OCI-LY7 (cell line): ENCODE measurements at places on chromosomes 7 and 10.

GRCh38 chr10:67818323-67818722 lies 19.7 kb downstream of the DNAJC12 start:
- DNase-seq = no peak

- peak; percentile 67 for DNase-seq
Measured at GRCh38 chr7:69893906-69894305, 295.6 kb downstream of the AUTS2 start.

- DNase-seq = peak; percentile 83
Measured at GRCh38 chr7:49001610-49002033, 77.3 kb downstream of the CDC14C start.

DNA sequence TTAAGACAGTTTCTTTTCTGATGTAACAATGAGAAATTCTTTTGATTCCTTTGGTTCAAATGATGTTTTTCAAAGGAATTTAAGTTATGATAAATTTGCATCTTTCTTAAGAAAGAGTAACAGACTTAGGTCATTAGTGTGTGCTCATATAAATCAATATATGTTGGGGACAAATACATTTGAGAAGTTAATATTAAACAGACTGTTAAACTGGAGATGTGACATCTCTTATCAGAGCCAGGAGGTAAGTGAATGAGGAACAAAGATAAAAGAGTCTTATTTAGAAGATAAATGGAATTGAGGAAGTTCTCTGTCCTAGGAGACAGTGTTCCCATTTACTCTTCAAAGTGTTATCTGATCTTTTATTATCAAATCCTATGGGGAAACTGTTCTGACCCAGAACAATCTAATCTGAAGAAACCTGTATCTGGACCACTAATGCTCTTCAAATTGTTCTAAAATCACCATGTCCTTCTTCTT lies 104.8 kb upstream of the LAMB4 start:
- DNase-seq = no peak

- no peak for DNase-seq
Measured at GRCh38 chr10:66671562-66671961, 254.3 kb upstream of the LRRTM3 start.

GRCh38 chr7:101428093-101428866 lies 65.6 kb downstream of the COL26A1 start:
- no peak for DNase-seq

DNA sequence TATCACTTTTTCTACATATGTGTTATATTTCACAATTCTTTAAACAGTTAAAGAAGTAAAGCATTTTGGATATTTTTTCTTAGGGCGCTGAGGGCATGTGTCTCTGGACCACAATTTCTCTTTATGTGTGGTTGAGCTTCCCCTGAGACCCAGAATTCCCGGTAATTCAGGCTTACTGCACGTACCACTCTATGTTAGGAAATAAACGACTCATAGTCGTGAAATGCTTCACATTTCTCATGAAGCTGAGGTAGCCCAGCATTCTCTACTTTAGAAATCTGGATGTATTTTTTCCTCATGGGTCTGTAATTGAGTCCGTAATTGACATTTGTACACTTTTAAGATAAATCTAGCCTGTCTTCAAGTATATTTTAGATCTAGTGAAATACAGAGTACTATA lies 170.6 kb downstream of the FZD1 start:
- DNase-seq = no peak

GRCh38 chr10:10872035-10872673 lies 145.5 kb upstream of the CELF2 start:
- no peak for DNase-seq

DNA sequence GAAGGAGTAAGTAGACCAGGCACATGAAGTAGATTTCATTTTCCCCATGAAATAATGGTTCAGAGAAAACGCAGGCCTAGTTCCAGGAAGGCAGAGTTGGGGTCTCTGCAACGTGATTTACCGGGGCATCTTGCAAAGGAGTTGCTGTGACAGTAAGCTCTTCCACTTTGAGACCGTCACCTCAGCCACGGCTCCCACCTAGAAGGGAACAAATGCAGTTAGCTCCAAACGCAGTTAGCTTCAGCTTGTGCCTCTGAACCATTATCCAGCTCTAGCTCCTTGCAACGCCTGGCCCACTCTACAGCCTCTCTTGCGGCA lies 7.0 kb upstream of the MYO1G start:
- no peak for DNase-seq

- no peak for DNase-seq
Measured at GRCh38 chr7:130752424-130752823, 18.4 kb upstream of the KLF14 start.

GRCh38 chr10:95430231-95430951 lies 130.8 kb downstream of the SORBS1 start:
- peak; percentile 66 for DNase-seq

- DNase-seq = no peak
Measured at GRCh38 chr7:148108381-148108780, 482.2 kb upstream of the C7orf33 start.

GRCh38 chr7:33459340-33459751 lies 330.0 kb downstream of the BBS9 start:
- peak; percentile 3 for DNase-seq

- DNase-seq = no peak
Measured at GRCh38 chr10:133107442-133107841, 19.7 kb downstream of the ADGRA1 start.

DNA sequence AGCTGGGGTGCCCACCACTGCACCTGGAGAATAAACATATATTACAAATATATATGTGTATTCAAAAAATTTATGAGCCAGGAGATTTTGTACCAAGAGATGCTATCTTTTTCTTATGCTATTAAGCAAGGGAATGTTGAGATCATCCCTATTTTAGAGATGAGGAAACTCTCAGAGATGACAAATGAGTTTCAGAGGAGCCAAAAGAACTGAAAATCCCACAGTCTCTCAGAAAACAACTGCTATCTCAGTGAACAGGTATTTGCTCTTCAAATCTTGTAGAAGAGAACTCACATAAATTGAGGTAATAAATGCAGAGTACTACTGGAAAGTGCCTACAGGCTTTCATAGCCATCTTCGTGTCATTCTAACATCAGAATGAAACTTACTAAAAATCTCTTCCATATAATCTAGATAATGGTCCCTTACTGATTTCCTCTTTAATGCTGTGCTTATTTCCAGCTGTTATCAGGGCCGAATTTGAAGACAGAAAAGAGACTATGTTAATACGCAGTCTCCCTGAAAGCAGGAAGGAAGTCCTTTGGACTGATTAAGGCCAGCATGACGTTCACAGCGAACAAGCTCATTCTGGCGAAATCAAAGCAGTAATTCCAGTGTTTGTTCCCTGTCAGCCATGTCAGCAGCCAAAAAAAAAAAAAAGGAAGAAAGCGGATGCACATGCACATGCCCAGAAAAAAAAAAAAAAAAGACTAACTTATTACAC lies 29.4 kb upstream of the ANAPC16 start:
- no peak for DNase-seq

- peak; percentile 89 for DNase-seq
Measured at GRCh38 chr7:102404005-102404861, 8.1 kb downstream of the PRKRIP1 start.

GRCh38 chr7:155455132-155455693 lies 2.7 kb upstream of the EN2 start:
- no peak for DNase-seq

GRCh38 chr10:43120929-43121314 lies 17.3 kb upstream of the CSGALNACT2 start:
- DNase-seq = peak; percentile 59

DNA sequence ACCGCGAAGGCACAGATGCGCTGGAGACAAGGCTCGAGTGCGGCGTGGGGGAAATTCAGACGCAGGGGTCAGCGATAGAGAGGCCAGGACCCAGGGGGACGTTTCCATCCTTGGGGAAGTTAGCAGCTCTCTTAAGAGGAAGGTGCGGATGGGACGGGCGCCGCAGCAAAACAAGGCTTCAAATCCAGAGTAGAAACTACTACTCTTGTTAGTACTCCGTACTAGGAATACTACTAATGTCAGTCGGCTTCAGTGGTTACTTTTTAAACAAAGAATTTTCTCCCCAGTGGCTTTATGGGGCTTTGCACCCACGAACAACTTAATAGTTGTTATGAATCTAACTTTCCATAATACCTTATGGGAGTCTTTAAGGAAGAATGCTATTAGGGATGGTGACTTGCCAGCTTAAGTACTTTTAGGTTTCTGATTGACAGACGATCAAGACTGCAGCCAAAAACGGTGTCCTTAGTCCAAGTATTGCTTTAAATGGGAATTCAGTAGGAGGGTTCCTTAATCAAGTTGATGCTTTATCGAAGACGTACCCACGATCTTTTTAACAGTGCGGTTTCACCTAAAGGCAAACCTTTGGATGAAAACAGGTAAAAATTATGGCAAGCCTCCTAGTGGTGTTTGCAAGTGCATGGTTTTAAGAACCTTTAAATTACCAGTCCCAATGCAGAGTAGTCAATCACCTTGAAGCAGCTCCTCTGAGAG lies 812 bp upstream of the IDE start:
- peak; percentile 55 for DNase-seq

- no peak for DNase-seq
Measured at GRCh38 chr7:137080516-137081203, 212.2 kb downstream of the CHRM2 start.

GRCh38 chr7:39754326-39755120 lies 131.2 kb downstream of the RALA start:
- DNase-seq = no peak

DNA sequence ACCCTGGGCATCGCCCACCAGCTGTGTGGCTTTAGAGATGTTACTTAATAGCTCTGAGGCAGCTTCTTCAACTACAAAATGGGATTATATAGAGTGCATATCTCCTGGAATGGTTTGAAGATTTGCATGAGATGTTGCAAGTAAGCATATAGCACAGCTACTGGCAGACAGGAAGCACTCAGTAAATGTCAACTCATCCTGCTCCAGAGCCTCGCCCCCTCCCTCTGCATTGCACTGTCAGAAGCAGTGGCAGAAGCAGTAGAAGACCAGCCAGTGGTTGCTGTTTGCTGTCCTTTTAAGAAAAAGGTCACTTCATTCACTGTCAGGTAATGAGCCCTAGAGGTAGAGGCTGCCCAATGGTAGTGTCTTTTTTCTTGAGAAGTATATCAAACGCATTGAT lies 180.0 kb upstream of the GHITM start:
- no peak for DNase-seq

DNA sequence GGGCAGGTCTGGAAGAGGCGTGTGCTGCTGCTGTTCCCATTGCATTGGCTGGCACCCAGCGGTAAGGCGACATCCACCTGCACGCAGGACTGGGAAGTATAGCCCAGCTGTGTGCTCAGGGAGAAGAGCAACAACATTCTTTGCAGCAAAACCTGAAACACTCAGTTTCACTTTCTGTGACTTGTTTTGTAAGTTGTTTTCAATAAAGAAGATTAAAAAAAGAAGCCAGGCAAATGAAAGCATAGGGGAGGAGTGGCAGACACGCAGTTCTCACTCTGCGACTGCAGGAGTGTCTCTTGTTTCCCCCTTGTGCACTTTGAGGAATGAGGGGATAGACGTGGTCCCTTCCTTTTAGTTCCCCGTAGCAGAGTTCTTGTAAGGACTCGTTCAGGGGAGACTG lies 5.8 kb downstream of the FBH1 start:
- DNase-seq = peak; percentile 61

- DNase-seq = no peak
Measured at GRCh38 chr10:46536781-46537180, 19.7 kb downstream of the GPRIN2 start.

DNA sequence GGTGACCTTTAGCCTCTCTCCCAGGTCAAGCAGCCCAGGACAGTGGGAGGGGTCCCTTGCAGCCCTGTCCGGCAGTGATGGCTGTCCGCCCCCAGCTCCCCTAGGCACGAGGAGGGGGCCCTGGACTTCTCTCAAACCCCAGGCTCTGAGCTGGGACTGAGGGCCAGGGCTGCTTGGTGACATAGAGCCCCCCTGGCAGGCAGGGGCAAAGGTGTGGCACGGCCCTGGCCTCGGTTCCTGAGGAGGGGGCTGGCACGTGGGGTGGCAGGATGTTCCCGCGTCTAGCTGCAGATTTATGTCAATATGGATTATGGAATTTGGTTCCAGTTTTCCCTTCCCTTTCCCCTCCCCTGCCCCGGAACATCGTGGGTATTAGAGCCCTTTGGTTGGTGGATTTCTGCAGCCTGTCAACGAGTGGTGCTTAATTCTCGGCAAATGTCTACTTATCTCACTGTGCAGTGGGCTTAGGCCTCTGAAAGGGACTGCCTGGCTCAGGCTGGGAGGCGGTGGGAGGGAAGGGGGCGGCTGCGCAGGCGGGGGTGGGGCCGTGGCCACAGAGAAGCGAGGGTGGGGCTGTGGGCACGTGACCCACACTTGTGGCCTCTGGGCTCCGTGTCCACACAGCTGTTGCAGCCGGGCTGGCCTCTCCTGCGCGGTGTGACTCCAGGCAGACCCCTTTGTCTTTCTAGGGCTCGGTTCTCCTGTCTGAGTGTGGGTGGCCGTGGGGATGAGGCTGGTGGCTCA lies 19.3 kb downstream of the UNCX start:
- DNase-seq = no peak

DNA sequence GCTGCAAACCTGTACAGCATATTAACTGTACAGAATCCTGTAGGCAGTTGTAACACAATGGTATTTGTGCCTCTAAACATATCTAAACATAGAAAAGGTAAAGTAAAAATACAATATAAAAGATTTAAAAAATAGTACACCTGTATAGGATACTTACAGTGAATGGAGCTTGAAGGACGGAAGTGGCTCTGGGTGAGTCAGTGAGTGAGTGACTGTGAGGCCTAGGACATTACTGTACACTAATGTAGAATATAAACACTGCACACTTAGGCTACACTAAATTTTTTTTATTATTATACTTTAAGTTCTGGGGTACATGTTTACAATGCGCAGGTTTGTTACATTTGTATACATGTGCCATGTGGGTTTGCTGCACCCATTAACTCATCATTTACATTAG lies 97.3 kb upstream of the STK17A start:
- no peak for DNase-seq
